Activated CD8-positive, alpha-beta memory T cell treated with anti-CD3 and anti-CD28 coated beads, Interleukin-2, amount 10 ng/mL, durations not matched to agents 7 days and 5 days (primary cell): ENCODE measurements at places on chromosomes 16 and 17.
A peak's percentile ranks its signal among the peaks of the same experiment; 100 is the strongest.

DNA sequence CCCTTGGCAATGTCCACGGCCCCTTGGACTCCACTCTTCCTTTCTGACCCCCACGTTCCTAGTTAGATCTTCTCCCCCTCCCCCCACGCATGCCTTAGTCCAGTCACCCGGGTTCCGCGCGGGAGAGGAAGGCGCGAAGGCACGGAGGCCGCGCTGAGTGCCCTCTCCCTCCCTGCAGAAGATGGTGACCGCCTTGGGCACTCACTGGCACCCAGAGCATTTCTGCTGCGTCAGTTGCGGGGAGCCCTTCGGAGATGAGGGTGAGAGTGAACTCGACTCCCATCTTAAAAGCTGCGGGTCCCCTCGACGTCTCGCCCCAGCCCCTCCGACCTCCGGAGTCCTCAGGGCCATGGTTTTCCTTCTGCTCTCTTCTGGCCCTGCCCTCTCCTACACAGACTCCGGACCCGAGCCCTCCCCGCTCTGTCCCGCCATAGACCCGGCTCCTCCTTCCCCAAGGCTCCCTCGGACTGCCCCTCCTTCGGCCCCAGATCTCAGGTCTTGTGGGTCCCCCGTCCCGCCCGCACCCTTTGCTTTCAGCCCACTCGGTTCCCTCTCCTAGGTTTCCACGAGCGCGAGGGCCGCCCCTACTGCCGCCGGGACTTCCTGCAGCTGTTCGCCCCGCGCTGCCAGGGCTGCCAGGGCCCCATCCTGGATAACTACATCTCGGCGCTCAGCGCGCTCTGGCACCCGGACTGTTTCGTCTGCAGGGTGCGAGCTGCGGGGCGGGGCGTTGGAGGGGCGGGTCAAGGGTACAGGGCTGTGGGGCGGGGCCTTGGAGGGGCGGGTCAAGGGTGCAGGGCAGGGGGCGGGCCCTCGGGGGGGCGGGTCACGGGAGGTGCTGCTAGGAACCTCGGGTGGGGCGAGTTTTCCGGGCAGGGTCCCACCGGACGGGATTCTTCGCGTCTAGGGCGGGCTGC lies 4.6 kb downstream of the TGFB1I1 start:
- peak; percentile 93 for DNase-seq

DNA sequence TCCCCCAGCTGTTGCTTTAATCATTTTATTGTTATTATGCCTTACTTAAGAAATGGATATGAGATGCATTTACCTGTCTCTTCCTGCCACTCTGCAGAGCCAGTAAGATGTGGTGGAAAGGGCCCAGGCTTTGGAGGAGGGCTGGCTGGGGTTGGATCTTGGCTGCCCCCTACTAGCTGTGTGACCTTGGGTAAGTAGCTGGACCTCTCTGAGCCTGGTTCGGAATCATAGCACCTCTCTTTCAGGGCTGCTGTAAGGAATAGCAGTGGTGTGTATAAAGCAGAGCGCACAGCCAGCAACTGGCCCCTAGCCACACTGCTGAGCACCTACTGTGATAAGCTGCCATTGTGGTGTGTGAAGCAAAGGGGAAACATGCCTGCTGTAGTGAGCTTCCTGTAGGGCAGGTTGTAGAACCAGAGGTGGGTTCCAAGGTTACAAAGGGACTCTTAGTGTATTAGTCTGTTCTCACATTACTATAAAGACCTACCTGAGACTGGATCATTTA lies 23.9 kb downstream of the MAPT start:
- no peak for DNase-seq

DNA sequence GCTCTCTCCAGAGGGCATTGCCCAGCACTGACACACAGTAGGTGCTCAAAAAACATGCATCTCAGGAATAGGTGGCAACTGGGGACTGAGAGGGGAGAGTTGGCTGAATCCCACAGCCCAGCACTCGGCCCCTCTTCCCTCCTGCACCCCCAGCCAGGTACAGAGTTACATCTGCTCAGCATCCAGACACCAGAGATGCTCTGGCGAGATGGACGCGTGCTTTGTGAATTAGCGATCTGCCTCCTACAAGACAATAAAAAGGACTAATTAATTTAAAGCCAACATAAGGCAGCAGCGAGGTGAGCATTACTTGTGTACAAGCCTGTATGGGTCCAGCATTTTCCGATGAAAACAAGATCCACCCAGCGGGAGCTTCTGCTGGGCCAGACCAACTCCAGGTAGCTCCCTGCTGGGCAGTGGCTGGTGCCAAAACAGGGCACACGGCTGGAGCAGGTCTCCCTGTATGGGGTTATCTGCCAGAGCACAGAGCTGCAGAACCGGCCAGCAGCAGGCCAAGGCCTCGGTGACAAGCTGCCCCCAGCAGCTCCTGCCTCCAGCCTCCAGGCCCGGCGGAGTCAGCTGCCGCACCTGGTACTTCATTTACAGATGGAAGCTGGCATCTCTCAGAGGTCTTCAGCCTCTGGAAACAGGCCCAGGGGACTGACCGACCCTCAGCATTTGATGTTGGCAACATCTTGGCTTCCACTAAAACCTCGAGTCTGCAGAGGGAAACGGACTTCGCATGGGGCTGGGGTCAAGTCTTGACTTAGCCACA lies 219.7 kb upstream of the SDK2 start:
- DNase-seq: no peak

DNA sequence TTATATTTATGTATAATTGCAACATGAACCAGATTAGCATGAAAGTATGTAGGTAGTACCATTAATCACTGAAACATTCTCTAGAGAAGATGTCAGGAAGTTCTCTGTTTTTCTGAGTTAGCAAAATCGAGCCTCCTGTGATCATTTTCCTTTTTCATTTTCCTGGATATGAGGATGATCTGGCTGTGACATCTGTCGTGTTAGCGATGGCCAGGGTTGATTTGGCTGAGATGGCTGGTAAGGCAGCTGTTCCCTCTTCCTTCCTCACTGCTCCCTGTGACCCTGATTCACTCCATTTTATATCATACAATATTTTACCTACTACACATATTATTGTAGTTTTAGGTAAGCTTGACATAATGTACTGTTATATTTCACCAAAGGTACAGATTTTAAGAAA lies 10.3 kb downstream of the CNTNAP4 start:
- DNase-seq: no peak

DNA sequence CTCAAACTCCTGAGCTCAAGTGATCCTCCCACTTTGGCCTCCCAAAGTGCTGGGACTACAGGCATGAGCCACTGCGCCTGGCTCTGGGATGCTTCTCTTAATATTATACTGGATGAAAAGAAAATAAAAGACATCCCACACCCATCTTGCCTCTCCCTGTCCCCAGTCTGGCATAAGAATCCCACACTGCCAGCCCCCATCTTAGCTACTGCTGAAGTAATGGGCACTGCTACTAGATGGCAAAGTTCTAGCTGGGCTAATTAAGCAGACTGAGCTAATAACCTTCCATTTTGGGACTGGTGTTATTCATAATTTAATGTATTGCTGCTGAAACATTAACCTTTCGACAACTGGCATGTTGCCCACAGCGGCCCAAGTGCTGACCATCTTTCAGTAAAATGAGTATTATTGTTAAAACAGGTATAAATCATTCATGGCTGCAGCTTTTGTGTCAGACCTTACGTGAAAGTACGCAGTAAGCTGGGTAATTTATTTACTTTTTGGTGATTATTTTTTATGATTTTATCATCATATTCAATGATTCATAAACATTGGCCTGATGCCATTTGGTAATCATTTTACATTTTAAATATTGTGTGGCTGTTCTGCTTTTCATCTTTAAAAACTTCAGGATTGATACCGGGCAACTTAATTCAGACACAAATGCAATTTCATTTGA lies 47.4 kb upstream of the ZFHX3 start:
- no peak for DNase-seq

DNA sequence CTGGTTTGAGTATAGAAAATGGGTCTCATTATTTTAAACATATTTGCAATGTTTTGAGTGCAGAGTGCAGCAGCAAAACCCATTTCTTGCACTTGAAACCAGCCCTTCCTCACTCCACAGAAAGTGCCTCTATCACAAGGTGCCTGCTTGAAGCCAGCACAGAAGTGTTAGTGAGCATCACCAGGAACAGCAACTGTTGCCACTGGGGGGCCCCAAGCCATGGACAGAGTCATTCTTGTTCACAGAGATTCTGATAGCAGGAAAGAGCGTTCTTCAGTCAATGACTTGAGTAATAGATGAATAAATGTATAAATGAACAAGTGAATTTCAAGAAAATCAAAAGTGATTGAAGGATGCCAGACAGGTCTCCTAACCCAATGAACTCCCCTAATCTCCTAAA lies 45.6 kb downstream of the CHD9NB start:
- DNase-seq: no peak

DNA sequence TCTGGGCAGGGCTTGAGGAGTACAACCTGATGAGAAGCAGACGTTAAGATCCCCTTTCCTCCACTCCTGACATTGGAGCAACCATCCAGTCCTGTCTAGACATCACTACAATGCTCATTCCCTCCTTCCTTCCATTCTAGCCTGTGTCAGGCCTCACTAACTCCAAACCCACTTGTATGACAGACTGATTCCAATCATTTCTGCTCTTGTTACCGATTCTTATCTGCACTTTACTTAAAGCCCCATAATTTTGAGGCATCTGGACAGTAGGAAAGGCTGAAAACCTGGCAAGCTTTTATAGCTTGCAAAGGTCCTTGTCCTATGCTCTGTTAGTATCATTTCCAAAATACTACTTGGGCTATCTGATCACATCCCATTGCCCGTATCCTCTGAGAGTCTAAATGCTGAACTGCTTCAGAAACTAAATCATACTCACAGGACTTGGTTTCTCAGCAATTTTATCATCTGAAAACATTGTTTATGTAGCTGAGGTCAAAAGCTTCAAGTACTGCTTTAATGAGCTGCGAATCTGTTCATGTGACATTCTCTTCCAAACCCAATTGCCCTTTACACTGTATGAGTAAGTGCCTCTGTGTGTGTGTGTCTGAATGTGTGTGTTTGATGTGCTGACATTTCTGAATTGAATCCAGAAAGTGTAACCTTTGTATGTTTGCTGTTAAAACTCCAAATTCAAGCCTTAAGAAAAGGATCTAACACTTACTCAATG lies 57.2 kb upstream of the CACNG3 start:
- DNase-seq: no peak

- no peak for DNase-seq
Observed at GRCh38 chr17:79066963-79067362, 7.7 kb upstream of the ENGASE start.

DNA sequence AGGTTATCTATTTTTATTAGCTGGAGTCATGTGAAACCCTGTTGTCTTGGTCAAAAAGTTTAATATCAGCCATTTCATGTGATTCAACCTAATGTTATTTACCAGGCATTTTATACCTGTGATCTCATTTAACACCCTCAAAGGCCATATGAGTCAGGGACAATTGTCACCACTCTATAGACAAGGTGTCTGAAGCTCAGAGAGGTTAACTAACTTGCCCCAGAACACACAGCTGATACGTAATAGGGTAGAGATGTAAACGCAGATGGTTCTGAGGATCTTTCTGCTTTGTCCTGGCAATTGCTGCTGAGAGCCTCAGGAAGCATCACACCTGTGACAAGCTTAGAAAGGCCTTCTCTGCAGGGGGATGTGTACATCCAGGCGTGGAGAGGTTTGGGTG lies 4.9 kb downstream of the CD300A start:
- DNase-seq: no peak

GRCh38 chr17:77318491-77319210 lies 177.9 kb downstream of the SEC14L1 start:
- DNase-seq: no peak

DNA sequence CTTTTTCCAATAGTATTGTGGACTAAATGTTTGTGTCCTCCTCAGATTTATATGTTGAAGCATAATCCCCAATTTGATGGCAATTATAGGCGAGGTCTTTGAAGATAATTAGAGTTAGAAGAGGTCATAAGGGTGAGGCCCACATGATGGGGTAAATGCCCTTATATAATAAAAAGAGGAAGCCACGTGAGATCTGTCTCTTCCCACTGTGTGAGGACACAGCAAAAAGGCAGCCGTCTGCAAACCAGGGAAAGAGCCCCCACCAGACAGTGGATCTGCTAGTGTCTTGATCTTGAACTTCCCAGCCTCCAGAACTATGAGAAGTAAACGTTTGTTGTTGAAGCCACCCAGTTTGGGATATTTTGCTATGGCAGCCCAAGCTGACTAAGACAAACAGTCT lies 76.0 kb downstream of the LYRM1 start:
- DNase-seq: no peak

GRCh38 chr16:88914750-88915368 lies 48.4 kb upstream of the PABPN1L start:
- no peak for DNase-seq

- no peak for DNase-seq
Observed at GRCh38 chr16:1407753-1408152, 6.8 kb downstream of the UNKL start.

DNA sequence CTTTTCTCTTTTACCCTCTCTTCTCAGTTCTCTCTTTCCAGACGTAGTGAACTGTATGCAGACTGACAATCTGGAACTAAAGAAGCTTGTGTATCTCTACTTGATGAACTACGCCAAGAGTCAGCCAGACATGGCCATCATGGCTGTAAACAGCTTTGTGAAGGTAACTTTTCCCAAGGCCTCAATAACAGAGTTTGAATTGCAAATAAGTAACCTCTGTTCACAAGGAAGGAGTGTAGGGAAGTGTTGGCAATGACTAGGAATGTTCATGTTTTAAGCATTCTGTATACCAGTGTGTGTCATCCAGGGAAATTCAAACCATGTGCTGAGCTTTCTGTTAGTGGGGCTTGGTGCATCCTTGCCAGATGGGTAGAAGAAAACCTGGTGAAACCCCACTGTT lies 18.6 kb downstream of the AP2B1 start:
- no peak for DNase-seq

GRCh38 chr16:57984443-57985203 lies 13.7 kb upstream of the CNGB1 start:
- DNase-seq: peak; percentile 96

- DNase-seq: no peak
Observed at GRCh38 chr17:13787636-13788035, 185.9 kb upstream of the HS3ST3A1 start.

- no peak for DNase-seq
Observed at GRCh38 chr17:31598921-31599571, 207.6 kb downstream of the RAB11FIP4 start.

DNA sequence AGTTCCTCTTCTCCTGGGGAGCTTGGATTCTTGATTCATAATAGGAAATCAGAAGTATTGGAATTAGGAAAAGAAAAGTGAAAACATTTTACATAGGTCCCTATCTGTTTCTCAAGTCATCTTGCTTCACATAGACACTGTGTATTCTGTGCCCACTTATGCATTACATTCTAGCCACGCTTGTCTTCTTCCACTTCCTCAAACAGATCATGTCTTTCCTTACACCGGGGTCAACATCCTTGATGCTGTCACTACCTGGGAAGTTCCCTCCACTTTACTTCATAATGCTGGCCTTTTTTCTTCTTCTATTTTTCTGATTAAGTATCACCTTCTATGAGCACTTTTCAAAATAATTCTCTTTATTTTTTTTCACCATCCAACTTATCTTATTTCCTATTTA lies 606.4 kb upstream of the CDH8 start:
- DNase-seq: no peak

DNA sequence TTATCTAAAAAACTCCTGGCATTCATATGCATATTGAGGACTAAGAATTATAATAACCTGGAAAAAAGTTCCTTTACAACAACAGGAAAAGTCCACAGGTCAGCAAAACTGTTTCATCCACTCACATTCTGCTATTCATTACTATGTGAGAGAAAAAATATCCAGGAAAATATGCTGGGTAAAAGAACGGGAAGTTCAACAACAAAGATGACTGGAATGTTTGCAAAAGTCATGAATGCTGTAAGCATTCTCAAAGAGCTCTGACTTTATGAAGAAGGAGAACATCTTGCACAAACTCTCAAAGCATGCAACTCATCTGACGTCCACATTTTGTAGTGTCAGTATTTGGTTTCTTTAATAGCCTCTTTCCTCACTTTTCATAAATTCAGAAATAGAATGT lies 56.9 kb upstream of the ALDH3A1 start:
- DNase-seq: no peak
